ENCODE measurements at places on chromosomes 7 and 10.
A peak's percentile ranks its signal among the peaks of the same experiment; 100 is the strongest.

DNA sequence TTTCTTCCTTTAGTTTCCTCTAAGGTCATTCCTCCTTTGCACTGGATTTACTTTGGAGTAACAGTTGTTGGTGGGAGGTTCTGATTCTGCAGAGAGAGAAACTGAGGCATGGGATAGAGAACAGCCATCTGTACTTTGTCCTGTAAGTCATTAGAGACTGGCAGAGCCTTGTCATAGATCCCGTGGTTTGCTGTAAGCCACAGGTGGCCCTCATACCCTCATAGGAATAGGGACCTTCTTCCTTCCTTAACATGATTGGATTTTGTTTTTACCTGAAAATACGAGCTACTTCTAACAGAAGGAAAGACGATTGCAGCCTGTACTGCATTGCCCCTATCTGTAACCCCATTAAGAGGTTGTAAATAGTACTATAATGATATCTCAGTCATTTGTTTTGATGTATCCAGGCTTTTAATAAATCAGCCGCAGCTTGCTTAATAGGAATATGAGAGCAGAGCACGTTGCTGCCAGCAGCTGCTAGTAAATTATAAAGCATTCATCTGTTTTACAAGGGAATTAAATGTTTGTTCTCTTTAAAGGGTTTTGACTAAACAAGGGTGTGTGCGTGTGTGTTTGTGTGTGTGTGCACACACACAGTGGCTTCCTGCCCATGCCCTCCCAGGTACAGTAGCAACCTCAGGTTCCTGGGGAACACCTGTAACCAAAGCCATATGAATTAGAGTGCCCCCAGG is 249.8 kb downstream of the AUTS2 start:
- no peak for DNase-seq

GRCh38 chr7:28530175-28530802 is 118.0 kb downstream of the CREB5 start:
- no peak for DNase-seq

GRCh38 chr7:66170309-66171231 is 34.6 kb upstream of the TPST1 start:
- no peak for DNase-seq

DNA sequence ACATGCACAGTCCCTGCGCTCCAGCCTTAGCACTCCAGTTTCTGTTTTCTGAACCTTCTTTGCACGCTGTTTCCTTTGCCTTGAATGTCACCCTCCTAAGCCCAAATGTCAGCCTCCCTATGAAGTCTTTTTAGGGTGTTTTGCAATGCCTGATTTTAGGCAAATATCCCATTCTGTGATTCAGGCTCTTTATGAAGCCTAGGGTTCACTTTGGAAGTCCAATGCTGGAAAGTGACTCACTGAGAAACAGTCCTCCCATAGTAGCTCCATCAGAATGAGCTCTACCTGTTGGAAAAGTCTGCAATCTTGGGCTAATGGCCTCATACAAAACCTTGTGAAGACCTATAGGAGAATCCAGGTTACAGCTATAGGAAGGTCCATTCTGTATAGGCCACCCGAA is 5.3 kb downstream of the LAMB4 start:
- DNase-seq: no peak

DNA sequence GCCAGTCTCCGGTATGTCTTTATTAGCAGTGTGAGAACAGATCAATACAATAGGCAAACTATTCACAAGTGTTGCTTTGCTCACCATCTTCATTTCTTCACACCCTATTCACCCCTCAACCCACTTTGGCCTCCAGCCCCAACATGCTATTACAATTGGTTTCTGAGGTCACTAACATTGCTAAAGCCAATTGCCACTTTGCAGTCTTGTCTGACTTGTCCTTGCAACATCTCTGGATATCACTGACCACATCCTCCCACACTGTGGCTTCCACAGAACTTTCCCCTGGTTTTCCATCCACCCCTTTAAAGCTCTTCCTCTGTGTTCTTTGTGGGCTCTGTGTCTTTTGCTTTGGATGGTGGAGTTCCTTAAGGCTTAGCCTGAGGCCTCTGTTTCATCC is 5.2 kb upstream of the APBB1IP start:
- no peak for DNase-seq

- no peak for DNase-seq
These were observed 31.5 kb downstream of the LMOD2 start for GRCh38 chr7:123687161-123687560.

DNA sequence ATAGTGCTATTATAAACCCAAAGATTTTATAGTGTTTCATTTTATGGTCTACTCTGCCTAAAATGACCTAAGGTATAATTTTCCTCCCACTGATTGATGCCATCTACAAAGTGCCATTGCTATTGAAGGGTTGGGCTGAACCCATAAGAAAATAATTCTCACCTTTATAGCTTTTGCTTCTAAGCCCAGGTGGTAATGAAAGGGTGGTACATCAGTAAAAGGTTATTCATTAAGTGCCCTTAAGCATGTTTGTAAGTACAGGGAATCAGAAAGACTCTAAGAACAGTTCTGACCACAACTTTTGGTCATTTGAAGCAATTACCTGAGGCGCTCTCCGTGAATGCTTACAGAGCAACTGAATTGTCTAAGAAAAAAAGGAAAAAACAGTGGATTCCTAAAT is 1247.3 kb downstream of the NXPH1 start:
- no peak for DNase-seq

DNA sequence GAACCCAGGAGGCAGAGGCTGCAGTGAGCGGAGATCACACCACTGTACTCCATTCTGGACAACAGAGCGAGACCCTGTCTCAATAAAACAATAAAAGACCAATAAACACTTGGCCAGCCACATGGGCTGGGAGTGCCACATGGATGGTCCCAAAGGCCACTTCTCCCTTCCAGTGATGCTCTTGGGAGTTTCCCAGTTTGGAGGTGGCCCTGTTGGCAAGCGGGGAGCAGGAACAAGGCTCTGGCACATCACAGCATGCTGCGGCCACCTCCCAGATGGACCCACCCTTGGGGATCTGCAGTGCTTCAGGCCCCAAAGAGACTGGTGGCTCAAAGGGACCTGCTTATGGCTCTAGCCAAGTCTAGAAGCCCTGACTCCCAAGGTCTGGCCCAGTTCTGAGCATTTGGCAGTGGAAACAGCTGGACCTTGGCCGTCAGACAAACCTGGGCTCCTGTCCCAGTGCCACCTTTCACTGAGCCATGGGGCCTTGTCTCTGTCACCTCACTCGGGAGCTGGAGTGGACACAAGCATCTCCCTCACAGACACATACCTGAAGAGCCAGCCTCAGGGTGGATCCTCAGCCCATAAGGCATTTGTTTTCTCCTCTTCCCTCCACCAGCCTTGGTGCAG is 91.7 kb downstream of the COL13A1 start:
- no peak for DNase-seq

- DNase-seq: no peak
These were observed 36.8 kb downstream of the AKR1C8 start for GRCh38 chr10:5147981-5148677.

- no peak for DNase-seq
These were observed 180.6 kb downstream of the ABCA13 start for GRCh38 chr7:48351900-48352299.

- DNase-seq: no peak
These were observed 49.2 kb downstream of the MKX start for GRCh38 chr10:27696466-27696865.

DNA sequence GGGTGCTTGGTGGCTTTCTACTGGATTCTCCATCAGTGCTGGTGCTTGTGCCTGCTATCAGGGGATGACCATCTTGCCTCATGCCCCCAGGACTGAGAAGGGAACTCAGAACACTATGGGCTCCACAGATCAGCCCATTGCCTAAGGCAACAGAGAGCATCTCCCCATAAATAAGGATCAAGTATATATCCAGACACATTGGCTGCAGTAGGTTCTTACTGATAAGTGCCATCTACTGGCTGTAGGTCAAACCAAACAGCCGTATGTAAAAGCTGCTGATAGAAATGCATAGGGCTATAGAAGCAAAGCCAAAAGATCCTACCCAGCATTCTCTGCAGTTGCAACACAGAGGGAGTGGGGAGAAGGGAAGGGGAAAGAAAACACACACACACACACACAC is 153.7 kb downstream of the CDK14 start:
- no peak for DNase-seq

GRCh38 chr7:80600046-80600445 is 38.4 kb upstream of the CD36 start:
- no peak for DNase-seq

DNA sequence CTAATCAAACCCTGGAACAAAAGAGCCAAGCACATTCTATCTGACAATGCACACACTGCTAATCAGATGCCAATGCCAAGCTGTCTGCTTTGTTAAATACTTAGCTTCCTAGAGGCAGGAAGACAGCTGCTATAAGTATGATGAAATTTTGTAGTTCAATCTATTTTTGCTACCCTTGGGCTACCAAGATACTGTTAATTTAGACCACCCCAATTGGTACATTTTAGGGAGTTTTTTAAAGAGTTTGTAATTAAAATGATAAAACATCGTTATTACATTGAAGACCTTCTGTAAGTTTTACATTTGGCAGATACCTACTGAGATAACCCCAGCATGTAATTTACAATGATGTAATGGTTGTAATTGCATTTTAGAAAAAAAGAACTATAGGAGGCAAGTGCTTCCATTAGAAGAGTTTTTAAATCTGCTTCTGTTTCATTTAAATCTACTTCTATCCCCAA is 268.5 kb downstream of the ADK start:
- DNase-seq: peak; percentile 21

DNA sequence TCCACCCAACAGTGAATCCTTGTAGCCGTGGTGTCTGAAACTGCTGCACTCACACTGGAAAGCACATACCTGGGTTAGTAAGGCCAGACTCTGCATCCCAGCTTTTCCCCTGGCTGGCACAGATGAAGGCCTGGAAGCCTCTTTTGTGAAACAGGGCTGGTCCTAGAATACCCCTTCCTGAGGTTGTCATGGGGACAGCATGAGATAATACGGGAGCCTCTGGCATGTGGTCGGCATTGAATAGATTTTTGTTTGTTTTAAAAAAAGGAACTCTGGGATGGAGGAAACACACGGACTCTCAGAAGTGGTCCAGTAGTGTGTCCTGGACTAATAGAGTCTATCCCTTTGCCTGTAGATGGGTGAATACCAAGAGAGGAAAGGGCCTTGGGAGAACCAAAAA is 129.7 kb downstream of the TMEM178B start:
- DNase-seq: no peak

DNA sequence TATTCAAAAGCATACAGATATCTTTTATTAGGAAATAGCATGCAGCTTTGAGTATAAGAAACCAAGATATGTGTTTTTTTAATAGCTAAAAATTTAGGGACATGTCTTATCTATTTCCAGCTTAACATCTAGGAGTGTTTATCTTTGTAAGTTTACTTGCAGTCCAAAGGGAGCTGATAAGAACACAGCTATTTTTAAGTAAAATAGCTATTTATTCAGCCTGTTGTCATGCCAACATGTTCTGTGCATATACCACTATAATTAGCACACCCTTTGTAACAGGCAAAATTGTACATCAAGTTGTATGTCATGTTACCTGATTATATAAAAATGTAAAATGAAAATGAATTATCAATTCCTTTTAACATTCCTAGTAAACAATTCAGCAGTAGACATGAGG is 29.6 kb downstream of the FAM133B start:
- no peak for DNase-seq

- DNase-seq: no peak
These were observed 106.1 kb downstream of the TNS3 start for GRCh38 chr7:47475880-47476227.

- DNase-seq: no peak
These were observed 181.7 kb downstream of the MYOF start for GRCh38 chr10:93300288-93300917.

- no peak for DNase-seq
These were observed 27.8 kb downstream of the NET1 start for GRCh38 chr10:5440206-5440605.

DNA sequence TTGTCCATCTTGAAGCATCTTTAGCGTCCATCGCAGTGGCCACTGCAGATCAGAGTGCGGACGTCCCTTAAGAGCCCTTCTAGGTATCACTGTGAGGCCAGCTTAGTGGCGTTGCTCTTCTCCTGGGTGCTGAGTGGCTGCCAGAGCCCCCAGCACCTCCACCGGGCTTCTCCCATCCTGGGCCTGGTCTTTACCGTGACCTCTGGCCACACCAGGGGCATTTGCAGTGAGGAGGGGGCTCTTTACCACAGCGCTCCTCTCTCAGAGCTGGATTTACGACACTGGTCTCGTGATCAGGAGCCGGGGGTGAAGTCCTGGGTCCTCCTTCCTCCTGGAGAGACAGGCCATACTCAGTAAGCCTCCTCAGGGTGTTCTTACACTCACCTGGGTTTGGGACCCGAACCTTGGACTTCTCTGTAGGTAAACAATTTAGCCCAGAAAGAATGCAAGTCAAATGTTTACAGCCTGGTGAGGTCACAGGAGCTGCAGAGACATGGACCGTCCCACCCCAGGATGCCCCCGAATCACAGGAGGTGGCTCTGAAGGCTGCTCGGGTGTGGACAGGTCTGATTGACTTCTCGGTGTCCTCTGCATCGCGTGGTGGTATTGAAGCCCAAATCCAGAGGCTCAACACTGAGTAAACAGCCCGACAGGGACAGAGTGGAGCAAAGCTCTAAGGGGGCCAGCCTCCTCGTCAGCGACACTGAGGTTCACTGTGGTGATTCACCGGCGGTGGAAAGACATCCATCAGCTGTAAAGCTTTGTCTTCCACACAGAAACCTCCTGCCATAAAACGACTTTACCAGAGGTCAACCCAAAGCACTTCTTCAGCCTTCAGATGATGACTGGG is 33.0 kb downstream of the JAKMIP3 start:
- DNase-seq: no peak

- DNase-seq: no peak
These were observed 46.5 kb downstream of the SLK start for GRCh38 chr10:104013489-104013888.

DNA sequence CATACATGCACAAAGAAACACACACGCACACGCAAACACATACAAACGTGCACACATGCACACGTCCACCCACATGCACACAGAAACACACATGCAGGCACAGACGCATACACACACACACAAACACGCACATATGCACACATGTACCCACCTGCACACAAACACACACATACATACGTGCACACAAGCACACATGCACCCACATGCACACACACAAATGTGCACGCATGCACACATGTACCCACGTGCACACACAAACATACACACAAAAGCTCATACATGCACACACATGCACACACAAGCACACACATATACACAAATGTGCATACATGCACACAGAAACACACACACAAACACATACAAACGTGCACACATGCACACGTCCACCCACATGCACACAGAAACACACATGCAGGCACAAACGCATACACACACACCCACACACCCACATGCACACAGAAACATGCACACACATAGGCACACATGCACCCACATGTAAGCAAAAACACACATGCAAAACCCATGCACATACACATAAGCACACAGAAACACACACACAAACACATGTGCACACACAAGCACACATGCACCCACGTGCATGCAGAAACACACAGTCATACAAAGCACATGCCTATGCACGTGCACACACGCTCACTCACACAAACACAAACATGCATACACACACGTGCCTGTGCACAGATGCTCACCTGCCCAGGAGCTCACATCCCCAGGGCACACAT is 44.8 kb downstream of the FOXL3 start:
- DNase-seq: no peak
